NCI-H187 treated with DMSO at 0.1 percent for 48 hours (cell line): ENCODE measurements at places on chromosomes 16 and 17.

- DNase-seq = no peak
Measured at GRCh38 chr17:71900621-71901229, 220.1 kb upstream of the SOX9 start.

DNA sequence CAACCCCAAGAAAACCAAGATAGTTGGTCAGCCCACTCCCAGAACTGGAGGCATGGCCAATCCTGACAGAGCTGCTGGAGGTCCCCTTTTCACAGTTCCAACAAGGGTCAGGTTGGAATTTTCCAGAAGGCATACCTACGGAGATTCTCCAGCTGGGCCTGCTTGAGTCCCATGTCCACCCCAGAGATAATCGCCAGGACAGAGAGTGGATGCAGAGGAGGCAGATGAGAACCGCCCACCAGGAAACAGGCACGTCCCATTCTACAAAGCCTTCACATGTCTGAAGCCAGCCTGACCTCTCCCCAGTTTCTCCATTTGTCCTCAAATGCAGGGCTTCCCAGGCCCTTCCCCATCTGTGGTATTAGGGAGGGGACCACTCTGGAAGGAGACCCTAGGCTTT lies 47.4 kb upstream of the SMURF2 start:
- no peak for DNase-seq

- DNase-seq = no peak
Measured at GRCh38 chr17:5380491-5381135, 38.8 kb downstream of the NUP88 start.

DNA sequence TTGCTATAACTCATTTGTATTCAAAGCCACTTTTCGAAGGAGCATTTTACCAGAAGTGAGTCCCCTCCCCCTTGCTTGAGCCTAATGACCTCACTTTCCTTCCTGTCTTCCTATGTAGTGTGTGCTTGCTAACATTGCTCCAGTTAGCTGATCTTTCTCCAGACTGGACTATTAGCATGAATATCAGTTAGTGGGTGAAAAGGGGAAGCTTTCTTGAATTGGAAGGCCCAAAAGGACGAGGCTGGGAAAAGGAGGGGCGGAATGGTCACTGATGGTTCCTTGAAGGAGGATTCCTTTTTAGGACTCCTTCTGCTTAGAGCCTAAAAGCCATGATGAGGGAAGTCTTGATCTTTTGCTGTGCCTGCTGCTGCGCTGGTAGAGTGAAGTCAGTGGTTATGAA lies 11.9 kb downstream of the MAP3K3 start:
- DNase-seq = no peak

GRCh38 chr17:59511726-59512125 lies 53.7 kb upstream of the DHX40 start:
- no peak for DNase-seq
